Parietal lobe (tissue), 2 donors: ENCODE measurements at places on chromosomes 11 and 22. TPM values are rescaled to one million over a fixed set of nuclear protein-coding genes. Genes with fewer than 3 reads are reported as not detected.

SLC16A8 gene
- total RNA-seq: 1.3 TPM

NRXN2 gene
- 315 TPM for total RNA-seq

KCNJ4 gene
- total RNA-seq: 7.8 TPM

TEX12 gene
- total RNA-seq: 2.2 TPM

OR2D2 gene
- 2.2 TPM for total RNA-seq

PLAAT2 gene
- total RNA-seq: not detected

SHANK3 gene
- 9.7 TPM for total RNA-seq
